Activated CD4-positive, CD25-positive, alpha-beta regulatory T cell treated with anti-CD3 and anti-CD28 coated beads, Interleukin-2, amount 50 U/mL, for 16 hours (primary cell): ENCODE measurements at places on chromosomes 5 and 9.
A peak's percentile ranks its signal among the peaks of the same experiment; 100 is the strongest.

DNA sequence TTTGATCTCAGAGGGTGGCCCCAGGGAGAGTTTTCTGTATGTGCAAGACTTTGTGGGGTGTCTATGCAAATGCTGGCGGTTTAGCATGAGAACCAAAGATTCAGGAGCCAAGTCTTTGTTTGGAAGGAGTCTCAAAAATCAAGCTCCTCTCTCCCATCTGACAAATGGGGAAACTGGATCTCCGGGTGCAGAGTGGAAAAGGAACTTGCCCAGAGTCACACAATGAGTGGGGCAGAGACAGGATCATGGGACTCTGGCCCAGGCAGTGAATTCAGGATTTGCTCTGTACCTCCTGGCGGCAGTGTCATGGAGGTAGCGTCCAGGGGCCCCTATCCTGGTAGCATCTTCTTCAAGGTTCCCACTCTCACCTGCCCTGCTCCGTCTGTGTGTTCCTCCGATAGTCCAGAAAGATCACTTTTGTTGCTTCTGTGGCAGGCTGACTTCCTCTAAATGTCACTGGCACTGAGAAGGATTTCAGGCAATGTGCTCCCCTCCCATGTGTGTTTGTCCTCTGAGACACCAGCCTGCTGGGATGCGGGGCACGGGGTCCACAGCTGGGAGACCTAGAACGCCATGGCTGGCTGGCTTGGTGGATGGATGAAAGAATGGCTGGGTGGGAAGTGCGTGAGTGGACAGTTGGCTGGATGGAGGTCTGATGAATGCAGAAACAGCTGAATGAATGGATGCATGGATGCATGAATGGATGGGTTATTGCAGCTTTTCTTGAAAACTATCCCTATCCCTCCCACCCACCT, 3.6 kb downstream of the CCL19 start:
- no peak for DNase-seq

GRCh38 chr5:142283304-142283703, 41.5 kb downstream of the SPRY4 start:
- no peak for DNase-seq

GRCh38 chr5:53616939-53617549, 56.6 kb downstream of the NDUFS4 start:
- DNase-seq: no peak

- DNase-seq: no peak
These were observed 19.1 kb downstream of the EXOC3 start for GRCh38 chr5:462051-462481.

GRCh38 chr9:124257070-124257843, 492 bp upstream of the NEK6 start:
- no peak for DNase-seq

DNA sequence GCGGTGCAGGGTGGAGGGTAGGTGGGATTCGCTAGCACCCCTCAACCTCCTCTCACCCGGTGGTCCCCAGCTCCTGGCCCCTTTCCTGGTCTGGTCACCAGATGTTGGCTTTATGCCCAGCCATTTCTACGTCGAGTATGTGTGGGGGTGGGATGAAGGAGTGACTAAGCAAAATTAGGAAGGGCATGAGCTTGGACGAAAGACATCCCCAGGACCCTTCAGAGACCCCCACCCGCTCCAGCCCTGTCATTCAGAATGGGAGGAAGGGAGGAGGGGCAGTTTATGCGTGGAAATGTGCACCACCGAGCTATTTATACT, 742 bp downstream of the BHMT2 start:
- no peak for DNase-seq

- no peak for DNase-seq
These were observed 13.9 kb upstream of the ADAMTSL1 start for GRCh38 chr9:18459962-18460584.

DNA sequence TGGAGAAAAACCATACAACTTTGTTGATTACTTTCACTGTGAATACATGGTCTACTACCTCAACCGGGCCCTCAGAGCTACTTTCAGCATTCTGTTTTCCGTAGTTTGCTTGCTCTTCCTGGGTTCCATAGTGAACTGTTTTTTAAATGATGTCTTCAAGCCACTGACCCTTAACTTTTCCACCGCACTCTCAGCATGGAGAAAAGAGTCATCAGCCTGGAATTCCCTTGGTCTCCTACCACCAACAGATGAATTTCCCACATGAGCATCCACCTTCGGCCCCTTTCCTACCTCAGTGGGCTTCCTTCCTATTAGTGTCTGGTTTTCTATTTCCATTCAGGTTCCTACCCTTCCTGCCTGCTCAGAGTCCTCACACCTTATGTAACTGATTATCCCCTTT, 135.9 kb upstream of the ADAMTSL1 start:
- no peak for DNase-seq

DNA sequence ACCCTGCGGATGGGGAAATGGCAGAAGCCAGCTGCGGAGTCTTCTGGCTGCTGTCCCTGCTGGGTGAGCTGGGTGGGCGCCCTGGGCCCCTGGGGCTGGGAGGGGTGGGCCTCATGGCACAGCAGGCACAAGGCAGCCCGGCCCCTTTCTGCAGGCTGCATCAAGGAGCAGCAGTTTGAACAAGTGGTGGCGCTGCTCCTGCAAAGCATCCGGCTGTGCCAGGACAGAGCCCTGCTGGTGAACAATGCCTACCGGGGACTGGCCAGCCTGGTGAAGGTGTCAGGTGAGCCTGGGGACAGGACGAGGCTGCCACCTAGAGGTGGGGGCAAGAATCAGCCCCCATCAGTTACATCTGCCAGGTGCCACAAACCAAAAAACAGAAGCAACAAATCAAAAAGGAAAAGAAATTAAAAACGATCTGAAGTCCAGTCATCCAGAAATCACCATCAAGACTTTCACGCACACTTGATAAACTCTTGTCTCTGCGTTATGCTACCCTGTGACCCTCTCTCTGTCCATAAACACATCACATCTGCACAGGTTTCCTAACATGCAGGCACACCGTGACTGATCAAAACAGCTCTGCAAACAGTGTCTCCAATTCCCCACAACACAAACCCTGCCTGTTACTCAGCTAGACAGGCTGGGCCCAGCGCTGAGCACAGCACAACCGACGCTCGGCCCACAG, 13.9 kb downstream of the REXO4 start:
- peak; percentile 26 for DNase-seq

DNA sequence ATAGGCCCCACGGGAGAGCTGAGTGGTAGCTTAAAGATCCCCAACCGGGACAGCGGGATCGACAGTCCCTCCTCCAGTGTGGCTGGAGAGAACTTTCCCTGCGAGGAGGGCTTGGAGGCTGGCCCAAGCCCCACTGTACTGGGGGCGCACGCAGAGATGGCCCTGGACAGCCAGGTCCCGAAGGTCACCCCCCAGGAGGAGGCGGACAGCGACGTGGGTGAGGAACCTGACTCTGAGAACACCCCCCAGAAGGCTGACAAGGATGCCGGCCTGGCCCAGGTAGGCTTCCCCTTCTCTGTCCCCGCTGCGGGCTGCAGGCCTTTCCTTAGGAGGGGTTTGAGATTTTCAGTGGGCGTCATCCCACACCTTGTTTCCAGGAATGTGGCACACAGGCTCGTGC, 29.1 kb downstream of the FGD3 start:
- DNase-seq: no peak

DNA sequence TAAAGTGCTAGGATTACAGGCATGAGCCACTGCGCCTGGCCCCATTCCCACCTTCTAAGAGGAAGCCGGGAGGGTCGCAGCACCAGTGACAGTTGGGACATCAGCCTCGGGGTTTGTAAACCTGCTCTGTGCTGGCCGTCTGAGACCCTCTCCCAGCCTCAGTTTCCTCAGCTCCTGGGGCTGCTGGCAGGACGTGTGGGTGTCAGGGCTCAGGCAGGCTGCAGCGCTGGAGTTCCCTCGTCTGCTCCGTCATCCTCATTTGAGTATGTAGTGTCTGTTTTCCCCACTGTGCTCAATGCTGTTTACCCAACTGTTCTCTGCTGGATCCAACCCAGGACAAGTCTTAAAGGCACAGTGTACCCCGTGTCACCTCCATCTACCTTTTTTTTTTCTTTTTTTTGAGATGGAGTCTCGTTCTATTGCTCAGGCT, 2.0 kb upstream of the NINJ1 start:
- no peak for DNase-seq

- DNase-seq: no peak
These were observed 50.9 kb downstream of the ANKRD31 start for GRCh38 chr5:75185763-75186162.

DNA sequence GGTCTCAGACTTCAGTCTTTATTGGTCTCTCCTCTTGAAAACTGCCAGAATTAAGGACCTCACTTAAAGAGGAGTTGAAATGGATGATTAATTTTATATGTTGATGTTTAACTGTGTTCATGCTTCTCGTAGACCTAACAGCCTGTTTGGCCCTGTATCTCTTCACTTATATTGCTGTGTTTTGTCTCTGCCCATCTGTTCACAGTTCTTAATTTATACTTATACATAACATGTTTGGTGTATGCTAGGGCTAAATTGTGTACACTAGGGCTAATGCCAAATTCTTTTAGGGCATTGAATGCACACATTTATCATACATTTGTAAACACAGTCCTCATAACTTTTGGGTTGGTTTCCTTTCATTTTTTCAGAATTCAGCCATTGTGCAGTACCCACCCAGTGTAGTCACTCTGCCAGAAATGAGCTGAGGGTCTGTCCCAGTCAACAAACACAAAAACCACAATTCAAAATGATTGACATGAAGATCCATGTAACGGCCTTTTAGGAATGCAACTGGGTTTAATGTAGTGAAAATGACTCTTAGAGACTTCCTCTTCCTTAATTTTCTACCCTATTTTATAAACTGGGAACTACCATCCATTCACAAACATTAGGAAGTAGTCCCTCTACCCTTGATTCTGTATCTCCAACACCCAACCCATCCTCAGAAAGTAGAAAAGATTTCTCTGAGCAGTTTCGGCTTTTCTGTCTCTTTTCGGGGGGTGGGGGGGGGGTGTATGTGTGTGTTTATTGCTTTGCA, 668.8 kb upstream of the KLF4 start:
- DNase-seq: no peak

GRCh38 chr9:121947775-121948174, 145.3 kb downstream of the TTLL11 start:
- no peak for DNase-seq

DNA sequence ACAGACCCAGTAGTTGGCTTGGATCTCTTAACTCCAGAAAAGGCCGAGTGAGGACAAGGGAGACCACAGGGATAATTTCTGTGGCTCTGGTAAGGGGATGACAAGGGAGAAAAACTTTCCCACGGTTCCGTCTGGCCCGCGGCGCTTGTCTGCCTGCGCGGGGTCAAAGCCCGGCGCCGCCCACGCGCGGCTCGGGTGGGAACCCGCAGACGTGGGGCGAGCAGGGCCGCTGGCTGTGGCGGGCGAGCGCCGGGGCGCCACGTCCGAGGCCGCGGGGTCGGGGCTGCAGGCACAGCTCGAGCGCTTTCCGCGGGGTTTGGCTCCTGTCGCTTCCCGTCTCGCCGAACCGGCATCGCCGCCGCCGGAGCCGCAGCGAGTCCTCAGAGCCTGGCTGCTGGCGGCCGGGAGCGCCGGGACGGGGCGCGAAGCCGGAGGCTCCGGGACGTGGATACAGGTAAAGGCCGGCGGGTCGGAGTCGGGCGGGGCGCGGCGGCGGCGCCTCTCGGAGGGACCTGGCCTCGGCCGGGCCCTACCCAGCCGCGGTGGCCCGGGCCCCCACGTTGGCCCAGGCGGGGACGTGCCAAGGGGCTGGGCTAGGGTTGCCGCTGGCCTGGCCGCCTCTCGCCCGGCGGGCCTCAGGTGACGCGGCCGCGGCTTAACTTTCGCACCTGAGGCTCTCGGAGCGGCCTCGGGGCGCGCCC, at the start of gene RNF180:
Gene RNF180 (plus strand): TSS at position 344 of the 701 bp plus-strand sequence. CDS start 34,965 bp downstream, outside the sequence.
- no peak for DNase-seq

- DNase-seq: no peak
These were observed 115.9 kb downstream of the FBXL7 start for GRCh38 chr5:15615859-15616258.

- DNase-seq: no peak
These were observed 187.3 kb downstream of the FBN2 start for GRCh38 chr5:128350705-128351104.

DNA sequence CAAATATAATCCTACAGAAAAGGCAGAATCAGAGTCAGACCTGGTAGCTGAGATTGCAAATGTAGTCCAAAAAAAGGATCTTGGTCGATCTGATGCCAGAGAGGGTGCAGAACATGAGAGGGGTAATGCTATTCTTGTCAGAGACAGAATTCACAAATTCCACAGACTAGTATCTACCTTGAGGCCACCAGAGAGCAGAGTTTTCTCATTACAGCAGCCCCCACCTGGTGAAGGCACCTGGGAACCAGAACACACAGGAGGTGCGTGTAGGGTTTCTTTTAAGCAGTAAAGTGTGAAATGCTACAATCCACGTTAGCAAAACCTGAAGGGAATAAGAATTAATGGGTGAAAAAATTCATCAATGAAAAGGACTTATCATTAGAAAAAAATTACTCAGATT, 145.8 kb downstream of the GIN1 start:
- no peak for DNase-seq

DNA sequence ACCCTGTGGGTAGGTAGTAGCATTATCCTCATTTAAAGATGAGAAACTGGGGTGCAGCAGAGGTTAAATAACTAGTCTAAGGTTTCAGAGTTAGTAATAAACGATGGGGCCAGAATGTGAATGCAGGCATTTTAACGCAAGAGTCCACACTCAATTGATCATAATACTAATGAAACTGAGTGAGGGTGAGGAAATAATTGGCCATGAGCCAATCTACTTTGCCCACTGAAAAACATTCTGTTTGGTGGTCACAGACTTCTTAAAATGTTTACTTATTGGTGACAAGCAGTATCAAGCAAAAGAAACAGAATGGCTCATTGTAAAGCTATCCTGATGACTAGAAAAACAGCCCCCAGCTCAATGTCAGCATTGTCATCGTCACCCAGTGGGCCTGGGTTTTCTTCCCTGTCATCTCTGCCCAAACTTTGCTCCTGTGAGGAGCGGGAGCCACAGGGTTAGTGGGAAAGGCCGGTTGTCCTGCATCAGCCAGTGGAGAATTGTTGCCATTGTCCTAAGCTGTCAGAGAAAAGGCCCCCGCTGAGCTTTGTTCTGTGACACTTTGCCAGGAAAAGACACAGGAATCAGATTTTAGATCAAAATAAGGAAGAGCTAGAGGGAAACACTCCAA, 77.3 kb upstream of the MAN2A1 start:
- DNase-seq: no peak

- DNase-seq: no peak
These were observed 185.0 kb upstream of the GRIN3A start for GRCh38 chr9:101923451-101923850.

DNA sequence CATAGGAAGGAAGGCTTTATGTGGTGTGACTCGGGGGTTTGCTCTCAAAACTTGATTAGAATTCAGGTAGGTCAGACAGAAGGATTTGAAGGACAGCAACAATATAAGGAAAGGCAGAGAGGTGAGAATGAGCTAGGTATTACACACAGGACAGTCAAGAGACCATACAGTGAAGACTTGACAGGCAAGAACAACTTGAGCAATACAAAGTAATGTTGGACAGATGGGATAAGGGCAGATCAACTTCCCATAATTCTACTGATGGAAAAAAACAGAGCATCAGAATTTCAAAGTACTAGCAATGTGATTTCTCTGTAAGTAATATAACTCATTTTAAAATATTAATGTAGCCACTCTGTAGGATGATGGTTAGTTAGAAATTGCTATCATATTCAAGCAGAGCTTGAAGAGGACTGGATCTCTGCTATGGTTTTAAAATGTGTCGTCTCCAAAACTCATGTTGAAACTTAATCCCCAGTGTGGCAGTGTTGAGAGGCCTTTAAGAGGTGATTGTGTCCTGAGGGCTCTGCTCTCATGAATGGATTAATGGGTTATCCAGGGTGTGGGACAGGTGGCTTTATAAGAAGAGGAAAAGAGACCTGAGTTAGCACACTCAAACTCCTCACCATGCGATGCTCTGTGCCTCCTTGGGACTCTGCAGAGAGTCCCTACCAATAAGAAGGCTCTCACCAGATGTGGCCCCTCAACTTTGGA, 22.4 kb upstream of the HOMER1 start:
- DNase-seq: no peak
